Mesendoderm (in vitro differentiated cells): ENCODE measurements at places on chromosomes 12 and 14.

DNA sequence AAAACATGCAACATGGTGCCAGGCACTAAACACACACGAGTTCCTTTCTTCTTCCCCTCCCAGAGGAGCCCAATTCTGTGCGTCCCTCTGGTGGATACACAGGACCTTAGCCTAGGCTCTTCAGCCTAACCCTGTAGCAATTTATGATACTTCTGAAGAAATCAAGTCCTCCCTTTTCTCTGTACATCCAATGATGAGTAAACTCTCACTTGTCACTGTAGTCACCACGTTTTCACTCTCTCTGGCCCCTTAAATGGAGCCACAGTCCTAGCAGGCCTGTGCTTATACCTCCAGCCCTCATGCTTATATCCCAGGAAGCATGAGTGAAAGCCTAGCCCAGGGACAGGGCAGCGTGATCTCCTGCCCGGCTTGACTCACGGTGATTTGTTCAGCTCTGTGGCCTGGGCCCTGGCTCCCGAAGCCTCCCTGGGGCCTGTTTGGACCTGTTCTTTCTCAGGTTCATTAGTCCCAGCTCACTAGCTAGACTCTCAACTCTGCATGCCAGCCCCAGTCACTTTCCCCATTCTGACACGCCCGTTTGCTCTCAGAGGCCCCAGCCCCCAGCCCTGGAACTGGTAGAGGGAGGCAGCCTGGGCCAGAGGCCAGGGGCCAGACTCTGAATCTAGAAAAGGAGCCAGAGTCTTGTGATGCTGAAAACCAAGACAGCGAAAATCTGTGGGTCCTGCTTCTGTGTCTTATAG is 24.1 kb upstream of the PLEKHG3 start:
- no peaks in the 10 kb centered on the region for H3K36me3 ChIP-seq
- no peak for DNase-seq
- H3K27me3 ChIP-seq = no peaks in the 10 kb centered on the region
- no peak overlapping the region for H3K27ac ChIP-seq
- H3K4me3 ChIP-seq = no peak overlapping the region

DNA sequence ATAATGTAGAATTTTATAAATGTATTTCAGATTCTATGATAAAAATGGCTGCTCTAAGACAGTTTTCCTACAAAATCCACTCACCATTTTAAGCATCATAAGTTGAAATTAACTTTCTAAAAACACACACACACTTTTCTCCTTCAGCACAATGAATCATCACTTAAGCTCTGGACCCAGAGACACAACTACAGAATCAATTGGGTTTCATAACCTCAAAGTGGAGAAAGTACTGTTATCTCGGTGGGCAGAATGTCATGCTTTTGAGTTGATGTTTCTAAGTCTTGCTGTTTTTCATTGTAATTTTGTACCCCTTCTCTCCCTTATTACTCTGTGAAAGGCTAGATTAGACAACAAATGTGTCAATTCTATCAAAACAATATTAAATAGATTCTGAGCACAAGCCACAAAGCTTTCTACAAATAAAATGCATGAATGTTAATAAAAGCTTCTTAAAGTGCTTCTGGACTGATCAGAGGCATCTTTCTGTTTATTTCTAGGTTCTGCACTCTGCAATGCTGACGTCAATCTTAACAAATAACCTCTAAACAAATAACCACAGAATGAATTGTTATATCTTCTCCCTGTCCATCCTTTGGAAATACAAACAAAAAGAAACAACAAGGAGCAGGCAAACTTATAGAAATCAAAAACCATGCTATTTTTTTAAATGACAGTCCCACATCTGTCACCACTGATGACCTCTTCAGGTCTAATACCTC is 8.2 kb downstream of the IPO8 start:
- H3K4me3 ChIP-seq = no peak overlapping the region
- no peak overlapping the region for H3K27ac ChIP-seq
- no peaks in the 10 kb centered on the region for H3K27me3 ChIP-seq

DNA sequence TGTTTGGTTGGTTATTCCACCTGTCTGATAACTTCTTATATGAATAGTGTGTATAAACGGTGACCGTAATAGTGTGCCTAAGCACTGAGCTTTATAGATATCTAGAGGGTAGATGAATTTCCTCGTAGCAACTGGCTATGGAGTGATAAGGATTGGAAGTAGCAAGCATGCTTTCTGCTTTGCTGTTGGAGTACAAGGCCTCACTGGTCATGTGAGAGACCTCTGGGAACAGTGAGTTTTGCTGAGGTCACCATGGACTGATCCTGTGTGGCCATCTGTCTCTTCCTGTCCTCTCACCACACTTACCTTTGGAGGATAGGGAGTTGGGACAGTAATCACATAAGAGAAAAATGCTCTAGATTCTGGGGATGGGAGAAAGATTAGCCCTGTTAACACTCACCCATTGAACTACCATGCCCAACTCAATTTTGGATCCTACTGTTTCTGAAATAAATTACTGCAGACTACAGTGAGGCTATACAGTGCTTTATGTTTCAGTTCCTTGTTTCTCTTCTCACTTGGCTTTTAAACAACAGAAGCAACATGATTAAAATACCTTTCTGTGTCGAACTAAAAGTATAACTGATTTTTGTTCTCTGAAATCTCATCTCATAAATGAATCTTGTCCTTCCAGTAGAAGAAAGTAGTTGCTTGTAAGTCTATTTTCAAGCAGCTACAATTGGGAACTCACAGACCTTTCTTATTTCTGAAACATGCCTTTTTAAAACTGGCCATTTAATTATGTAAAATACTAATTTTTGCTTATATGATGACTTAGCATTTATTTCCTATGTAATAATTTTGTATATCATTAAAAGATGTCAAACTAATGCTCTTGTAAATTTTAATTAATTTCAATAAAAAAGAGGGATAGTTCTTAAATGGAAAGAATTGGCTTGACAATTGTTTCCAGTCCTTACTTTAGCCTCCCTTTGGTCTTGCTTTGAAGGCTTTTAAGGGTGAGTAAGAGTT is 8.3 kb downstream of the TMX1 start:
- H3K27ac ChIP-seq = no peak overlapping the region
- H3K4me1 ChIP-seq = no peaks in the 10 kb centered on the region
- DNase-seq = no peak
- peaks cover 2% of the 10 kb centered on the region for H3K36me3 ChIP-seq
- H3K4me3 ChIP-seq = no peak overlapping the region
- no peaks in the 10 kb centered on the region for H3K27me3 ChIP-seq

DNA sequence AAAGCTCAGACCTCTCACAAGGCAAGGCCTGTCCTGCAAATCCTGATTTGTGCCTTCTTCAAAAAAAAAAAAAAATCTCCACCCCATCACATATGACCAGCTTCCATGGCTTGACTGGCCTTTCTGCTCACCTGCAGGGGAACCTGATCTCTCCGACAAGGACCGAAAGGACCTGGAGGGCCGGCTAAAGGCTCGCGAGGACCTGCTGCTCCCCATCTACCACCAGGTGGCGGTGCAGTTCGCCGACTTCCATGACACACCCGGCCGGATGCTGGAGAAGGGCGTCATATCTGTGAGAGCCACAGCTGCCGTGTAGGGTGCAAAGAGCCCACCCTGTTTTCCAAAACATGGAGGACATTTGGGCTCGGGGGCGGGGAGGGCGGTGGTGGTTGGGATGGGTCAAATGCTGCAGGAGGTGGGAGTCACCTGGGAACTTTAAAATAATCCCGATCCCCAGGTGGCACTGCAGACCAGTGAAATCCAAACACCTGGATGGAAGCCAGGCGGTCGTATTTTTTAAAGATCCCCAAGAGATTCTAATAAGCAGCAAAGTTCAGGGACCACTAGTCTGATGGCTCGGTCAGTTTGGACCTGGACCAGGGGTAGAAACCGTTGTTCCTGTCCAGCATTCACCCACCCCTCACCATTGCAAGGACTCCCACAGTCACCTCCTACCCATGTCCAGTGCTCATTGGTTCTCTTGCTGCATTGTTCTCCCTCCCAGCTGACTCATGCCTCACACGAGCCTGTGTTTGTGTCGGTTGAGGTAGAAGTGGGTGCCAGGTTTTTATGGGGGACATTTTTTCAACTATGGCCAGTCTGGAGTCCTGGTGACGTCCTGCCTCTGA is 44.8 kb downstream of the FOXN4 start:
- H3K4me3 ChIP-seq = no peak overlapping the region
- H3K4me1 ChIP-seq = no peaks in the 10 kb centered on the region
- no peaks in the 10 kb centered on the region for H3K27me3 ChIP-seq
- DNase-seq = peak; percentile 92
- no peaks in the 10 kb centered on the region for H3K36me3 ChIP-seq

DNA sequence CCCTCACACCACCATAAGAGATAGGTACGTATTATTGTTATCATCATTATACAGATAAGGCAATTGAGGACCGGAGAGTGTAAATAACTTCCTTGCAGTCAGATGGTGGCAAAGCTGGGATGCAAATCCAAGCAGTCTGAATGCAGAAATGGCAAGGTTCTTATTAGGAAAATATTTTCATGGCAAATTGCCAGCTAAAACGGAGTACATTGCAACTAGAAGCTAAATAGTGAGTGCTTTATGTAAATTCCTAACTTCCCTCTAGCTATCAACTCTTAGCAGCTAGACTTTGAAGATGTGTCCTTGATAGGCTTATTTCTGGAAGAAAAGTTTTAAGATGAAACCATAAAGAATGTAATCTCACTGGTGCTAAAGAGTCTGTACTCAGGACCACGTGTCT is 323.9 kb upstream of the DIO2 start:
- no peaks in the 10 kb centered on the region for H3K36me3 ChIP-seq
- DNase-seq = peak; percentile 29
- H3K4me3 ChIP-seq = no peak overlapping the region

DNA sequence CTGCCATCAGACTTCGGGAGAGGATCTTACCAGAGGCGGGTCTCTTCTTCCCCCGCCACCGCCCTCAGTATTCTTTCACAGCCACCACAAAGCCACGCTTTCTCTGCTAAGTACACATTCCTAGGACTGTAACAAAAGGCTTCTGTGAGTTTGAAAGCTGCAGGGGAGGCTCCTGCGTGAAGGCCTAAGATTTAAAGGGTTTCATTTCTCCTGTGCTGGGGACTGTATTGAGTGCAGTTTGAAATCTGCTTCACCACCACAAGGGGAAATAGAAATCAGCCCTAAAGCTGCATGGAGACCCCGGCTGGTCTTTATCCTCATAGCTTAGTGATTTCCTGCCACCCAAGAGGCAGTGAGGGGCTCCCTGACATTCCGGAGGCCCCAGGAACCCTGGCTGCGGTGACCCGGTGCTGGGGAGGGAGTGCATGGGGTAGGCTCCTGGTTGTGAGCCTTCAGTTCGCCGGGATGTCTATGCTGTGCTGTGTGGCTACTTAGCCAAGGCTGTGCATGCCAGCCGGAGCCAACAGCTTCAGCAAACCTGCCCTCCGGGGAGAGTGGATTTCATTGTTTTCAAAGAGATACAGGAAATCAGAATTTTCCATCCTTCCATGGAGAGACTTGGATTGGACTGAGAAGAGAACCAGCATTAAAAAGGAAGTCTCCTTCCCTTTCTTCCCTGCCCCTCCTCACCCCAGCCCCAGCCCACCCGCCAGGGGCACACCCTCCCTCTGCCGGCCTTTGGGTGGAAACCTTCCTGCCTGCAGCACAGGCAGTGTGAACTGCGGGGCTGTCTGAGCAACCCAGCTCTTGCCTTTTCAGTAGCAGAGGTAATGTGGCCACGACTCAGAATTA is 163.3 kb downstream of the ETV6 start:
- DNase-seq = peak; percentile 79
- H3K4me3 ChIP-seq = no peak overlapping the region
- H3K4me1 ChIP-seq = peaks cover 16% of the 10 kb centered on the region
- H3K27ac ChIP-seq = peak overlapping the region; percentile 81
- no peaks in the 10 kb centered on the region for H3K36me3 ChIP-seq
- H3K27me3 ChIP-seq = no peaks in the 10 kb centered on the region

- H3K4me3 ChIP-seq = no peak overlapping the region
- H3K36me3 ChIP-seq = no peaks in the 10 kb centered on the region
Observed at GRCh38 chr12:823028-823698, 70.8 kb downstream of the WNK1 start.

- H3K27me3 ChIP-seq = no peaks in the 10 kb centered on the region
- no peak overlapping the region for H3K27ac ChIP-seq
- H3K4me1 ChIP-seq = no peaks in the 10 kb centered on the region
- DNase-seq = no peak
Observed at GRCh38 chr12:89072294-89073026, 279.8 kb downstream of the DUSP6 start.

DNA sequence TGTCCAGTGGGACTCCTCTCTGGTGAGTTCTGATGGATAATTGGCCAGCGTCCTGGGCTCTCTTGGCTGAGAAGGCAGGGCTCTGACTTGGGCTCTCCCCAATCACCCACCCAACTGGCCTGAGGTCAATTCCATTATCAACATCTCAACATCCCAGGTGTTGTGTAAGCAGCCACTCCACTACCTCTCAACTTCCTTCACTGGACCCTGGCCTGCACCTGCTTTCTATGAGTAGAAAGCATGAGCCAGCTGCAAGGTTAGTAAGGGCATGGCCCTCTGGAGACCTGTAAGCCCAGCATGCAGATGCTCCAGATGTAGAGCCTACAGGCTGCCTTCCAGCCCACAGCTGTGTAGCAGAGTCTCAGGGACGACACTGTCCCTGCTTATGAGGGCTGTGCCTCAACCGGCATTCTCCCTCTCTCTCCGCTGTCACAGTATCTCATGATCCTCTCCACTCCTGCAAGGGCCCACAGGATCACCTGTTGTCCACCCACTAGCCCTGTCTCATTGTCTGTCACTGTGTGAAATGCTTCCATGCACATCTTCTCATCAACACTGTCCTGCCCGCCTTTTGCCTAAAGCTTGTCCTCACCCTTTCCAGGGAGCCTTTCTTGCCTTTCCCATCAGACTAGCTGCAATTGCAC is 5.4 kb upstream of the KRT81 start:
- no peak for DNase-seq
- H3K4me3 ChIP-seq = no peak overlapping the region
- no peaks in the 10 kb centered on the region for H3K36me3 ChIP-seq
- no peak overlapping the region for H3K27ac ChIP-seq
- H3K27me3 ChIP-seq = no peaks in the 10 kb centered on the region
- no peaks in the 10 kb centered on the region for H3K4me1 ChIP-seq

DNA sequence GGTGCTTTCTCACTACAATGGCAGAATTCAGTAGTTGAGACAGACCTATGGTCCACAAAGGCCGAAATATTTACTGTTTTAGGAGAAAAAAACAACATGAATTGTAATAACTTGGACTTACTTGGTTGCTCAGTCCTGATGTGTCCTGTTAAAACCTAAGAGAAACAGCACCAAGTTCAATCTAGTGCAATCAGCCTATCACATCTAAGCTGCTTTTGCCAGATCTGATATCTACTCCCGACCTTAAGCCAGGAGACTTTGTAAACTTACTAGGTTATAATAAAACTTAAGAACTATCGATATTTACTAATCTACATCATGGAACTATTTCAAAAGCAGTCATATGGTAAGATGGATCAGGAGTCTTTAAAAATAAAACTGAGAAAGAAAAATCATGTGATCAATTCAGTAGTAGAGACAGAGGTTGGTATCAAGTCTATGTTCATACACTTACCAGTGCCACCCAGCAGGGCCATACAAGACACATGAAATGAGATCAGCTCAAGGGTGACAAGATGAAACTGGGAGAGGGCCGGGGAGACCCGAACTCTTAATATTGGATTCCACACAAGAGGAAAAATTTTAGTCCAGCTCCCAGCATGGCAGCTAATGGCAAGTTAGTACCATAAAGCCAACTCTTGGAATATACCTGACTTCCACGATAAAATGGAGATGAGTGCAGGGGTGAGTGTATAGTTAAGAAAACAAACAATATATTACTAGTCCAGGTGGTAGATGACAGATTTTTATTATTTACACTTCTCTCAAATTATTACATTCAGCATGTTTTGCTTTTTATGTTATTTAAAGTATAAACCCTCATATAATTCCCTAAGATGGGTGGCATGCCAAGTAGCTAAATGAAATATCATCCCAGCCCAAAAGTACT is 27.5 kb downstream of the NUDT4 start:
- no peaks in the 10 kb centered on the region for H3K4me1 ChIP-seq
- H3K27me3 ChIP-seq = no peaks in the 10 kb centered on the region
- H3K36me3 ChIP-seq = no peaks in the 10 kb centered on the region
- no peak overlapping the region for H3K27ac ChIP-seq
